ENCODE measurements at places on chromosomes 3 and 15.
A peak's percentile ranks its signal among the peaks of the same experiment; 100 is the strongest.

DNA sequence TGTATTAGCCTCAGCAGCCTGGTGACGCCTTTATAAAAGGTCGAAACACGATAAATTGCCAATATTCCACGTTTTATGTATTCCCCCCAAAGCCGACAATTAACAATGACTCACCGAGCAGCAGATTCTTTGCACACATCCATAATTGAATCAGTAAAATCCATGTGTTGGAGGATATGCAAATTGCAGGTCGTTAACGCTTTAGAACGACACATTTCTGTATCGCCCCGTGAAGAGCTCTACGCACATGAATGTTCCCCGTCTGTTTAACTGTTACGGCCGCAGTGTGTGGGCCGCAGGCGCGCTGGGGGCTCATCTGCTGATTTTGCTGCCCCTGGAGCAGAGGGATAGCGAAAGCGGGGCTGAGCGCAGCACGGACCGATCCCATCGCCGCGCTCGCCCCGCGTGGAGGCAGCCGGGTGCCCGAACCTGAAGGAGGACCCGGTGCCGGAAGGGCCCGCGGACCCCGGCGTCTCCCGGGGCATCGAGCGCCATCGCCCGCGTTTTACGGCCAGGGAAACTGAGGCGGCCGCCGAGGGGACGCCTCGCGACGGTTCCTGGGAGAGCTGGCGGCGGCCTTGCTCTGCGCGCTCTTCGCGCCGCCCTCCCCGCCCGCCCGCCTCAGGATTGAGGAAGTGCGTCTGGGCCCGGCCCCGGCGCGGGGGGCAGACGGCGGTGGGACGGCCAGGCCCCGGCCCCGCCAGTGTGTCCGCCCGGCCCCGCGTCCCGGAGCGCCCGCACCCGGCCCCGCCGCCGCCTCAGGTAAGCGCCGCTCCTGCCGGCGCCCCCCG lies at the start of gene LRRK1:
TSS of gene LRRK1 (plus strand) at position 668 of the 791 bp plus-strand sequence. CDS start 5,276 bp downstream, outside the sequence.
- no peak for DNase-seq

DNA sequence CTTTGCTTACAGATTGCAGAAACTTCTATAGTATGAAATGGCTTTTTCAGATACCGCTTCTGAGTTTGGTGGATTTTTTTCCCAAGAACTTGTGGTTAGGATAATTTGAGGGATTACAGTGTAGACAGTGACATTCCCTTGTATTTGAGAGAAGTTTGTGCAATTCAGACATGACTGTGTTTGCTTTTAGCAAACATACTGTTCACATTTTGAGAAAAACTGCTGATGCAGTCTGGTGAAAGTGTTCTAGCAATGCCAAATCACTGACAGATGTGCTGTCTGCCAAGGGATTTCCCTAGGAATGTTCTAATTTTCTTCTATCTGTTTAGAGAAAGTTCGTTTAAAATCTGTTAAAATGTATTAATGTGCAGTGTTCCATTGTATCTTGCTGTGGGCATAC lies 652.6 kb downstream of the FHIT start:
- DNase-seq: no peak

- DNase-seq: no peak
Measured at GRCh38 chr15:101068961-101069653, 149.9 kb downstream of the LRRK1 start.

DNA sequence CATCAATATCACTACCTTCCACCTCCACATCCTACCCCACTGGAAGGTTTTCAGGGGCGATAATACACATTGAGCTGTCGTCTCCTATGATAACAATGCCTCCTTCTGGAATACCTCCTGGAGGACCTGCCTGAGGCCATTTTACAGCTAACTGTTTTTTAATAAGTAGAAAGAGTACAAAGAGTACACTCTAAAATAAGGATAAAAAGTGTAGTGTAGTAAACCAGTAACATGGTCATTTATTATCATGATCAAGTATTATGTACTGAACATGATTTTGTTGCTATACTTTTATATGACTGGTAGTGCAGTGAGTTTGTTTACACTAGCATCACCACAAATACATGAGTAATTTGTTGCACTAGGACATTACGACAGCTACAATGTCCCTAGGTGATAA lies 46.6 kb upstream of the SSR3 start:
- no peak for DNase-seq

GRCh38 chr3:55202326-55202725 lies 274.5 kb upstream of the LRTM1 start:
- no peak for DNase-seq

- peak; percentile 24 for DNase-seq
Measured at GRCh38 chr15:98999233-98999632, 8.4 kb downstream of the PGPEP1L start.

GRCh38 chr15:52789601-52790168 lies 451 bp downstream of the ONECUT1 start:
- DNase-seq: peak; percentile 22

DNA sequence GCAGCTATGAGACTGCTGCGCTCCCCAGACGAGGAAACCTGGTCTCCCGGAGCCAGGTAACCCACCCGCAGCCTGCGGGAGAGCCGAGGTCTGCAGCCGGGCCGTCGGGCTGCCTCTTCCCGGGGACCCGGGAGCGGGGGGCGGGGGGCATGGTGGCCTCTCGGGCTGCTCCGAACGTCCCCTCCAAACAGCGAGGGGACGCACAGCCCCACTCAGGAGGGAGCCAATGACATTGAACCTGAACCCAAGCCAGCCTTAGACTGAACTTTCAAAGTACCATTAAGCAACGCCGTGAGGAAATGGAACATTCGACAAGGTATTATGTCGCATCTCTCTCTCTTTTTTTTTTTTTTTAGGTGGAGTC lies 29.8 kb upstream of the ALDH1A3 start:
- DNase-seq: no peak

DNA sequence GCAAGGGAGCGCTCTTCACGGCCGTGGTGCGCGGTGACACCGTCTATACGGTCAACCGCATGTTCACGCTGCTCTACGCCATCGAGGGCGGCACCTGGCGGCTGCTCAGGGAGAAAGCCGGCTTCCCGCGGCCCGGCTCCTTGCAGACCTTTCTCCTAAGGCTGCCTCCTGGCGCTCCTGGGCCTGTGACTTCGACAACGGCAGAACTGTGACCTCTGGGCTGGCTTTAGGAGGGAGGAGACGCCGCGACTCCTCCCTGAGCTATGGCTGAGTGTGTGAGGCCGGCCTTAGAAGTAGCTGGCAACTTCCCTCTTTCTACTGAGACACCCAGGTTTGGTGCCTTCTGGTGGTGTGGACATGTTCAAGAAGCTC lies 1.4 kb downstream of the KBTBD13 start:
- no peak for DNase-seq

- no peak for DNase-seq
Measured at GRCh38 chr3:30114918-30115317, 491.5 kb upstream of the TGFBR2 start.

DNA sequence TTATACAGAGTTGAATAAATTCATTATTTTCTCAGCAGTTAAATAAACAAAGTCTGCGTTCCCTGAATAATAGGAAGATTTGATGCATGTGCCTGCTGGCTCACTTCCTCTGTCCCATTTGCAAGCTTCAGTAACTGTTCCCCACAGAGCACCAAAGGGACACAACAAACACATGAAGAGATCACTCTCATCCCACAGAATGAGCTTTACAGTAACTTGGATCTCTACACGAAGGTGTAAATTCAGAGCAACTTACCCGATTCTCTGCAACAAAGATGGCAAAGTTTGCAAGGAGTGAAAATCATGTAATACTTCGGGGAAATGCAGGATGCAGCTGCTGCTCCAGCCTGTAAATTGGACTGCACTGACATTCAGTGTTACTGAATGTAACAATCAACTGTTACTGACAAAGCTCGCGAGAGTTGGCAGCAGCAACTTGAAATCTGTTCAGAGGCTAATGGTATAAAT lies at the start of gene BCHE:
TSS of gene BCHE (minus strand) at position 366 of the 468 bp plus-strand sequence. CDS start 6,390 bp downstream, outside the sequence.
- DNase-seq: peak; percentile 47

- DNase-seq: no peak
Measured at GRCh38 chr3:64410226-64410625, 185.0 kb upstream of the PRICKLE2 start.

GRCh38 chr15:45224621-45225217 lies 27.3 kb upstream of the SLC28A2 start:
- DNase-seq: no peak

GRCh38 chr3:97974996-97975395 lies 2.8 kb upstream of the RIOX2 start:
- no peak for DNase-seq

DNA sequence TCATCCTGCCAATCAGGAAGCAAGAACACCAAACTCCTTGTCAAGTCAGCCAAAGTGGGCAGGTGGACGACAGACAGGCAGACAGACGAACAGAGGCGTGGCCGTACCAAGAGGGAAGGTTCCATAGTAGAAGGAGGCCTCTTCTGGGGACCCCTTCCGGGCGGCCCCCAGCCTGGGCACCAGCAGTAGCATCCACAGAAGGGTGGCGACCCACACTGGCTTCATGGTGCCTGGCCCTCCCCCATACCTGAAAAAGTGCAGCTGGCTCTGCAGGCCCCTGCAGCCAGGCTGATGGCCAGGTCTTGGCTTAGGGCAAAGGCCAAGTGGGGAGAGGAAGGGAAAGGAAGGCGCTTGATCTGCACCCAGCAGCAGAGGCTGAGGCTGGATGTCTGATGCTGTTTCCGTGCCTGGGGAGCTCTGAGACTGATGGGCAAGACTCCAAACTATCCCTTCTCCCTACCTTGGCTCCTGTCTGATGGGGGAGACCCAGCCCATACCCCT lies 607 bp downstream of the LCTL start:
- DNase-seq: no peak

- DNase-seq: no peak
Measured at GRCh38 chr3:61674596-61674995, 113.2 kb downstream of the PTPRG start.

DNA sequence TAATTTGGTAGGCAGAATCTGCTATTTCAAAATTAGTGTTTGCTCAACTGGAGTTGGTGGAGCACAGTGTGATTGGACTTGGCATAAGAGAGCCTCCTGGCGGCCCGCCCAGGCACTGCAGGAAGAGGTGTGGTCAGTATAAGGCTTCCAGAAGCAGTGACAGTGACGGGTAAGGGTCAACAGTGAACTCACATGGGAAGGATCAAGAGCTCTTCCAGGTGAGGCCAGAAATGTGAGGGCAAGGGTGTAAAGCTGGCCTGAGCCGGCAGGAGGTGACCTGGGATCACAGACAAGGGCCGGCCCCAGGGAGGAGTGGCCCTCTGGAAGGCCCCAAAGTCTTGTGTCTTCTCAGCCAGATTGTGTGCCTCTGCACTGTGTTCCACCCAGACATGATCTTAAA lies 93.2 kb upstream of the RNF7 start:
- peak; percentile 25 for DNase-seq

DNA sequence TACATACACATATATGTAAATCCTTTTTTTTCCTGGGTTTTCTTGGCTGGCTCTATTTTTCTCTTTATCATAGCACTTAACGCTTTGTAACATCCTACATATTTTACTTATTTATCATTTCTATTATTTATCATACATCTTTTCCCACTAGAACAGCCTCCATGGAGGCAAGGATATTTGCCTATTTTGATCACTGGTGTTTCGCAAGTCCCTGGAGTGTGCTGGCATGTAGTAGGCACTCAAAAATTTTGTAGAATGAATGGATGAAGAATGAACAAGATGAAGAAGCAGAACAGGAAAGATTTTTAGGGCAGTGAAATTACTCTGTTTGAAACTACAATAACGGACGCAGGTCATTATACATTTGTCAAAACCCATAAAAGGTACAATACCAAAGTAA lies 83.0 kb upstream of the PTX3 start:
- DNase-seq: no peak

- DNase-seq: no peak
Measured at GRCh38 chr3:185058796-185059195, 94.1 kb downstream of the C3orf70 start.

DNA sequence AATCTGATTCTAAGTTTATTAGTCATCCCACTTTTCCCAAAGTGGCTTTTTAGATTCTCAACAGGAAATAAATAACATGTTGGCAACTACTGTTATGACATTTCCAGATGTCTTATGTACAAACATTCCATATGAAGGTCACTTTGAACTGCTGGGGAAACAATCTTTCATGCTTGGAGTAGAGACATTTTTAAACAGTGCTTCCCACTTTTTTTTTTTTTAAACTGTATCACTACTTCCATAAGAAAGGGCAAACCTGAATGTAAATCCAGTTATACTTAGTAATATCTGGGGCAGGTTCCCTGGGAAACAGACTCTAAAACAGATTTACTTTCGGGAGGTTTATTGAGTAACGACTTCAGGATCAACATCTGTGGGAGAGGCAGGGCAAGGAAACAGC lies 473.8 kb downstream of the TAFA4 start:
- no peak for DNase-seq

GRCh38 chr3:191366675-191367074 lies 36.3 kb upstream of the UTS2B start:
- DNase-seq: no peak

Data from Jurkat, Clone E6-1 (cell line).